Activated naive CD4-positive, alpha-beta T cell (primary cell): ENCODE measurements at places on chromosomes 3 and 15.

GRCh38 chr15:53453253-53454105 lies 306.0 kb downstream of the WDR72 start:
- DNase-seq = no peak

DNA sequence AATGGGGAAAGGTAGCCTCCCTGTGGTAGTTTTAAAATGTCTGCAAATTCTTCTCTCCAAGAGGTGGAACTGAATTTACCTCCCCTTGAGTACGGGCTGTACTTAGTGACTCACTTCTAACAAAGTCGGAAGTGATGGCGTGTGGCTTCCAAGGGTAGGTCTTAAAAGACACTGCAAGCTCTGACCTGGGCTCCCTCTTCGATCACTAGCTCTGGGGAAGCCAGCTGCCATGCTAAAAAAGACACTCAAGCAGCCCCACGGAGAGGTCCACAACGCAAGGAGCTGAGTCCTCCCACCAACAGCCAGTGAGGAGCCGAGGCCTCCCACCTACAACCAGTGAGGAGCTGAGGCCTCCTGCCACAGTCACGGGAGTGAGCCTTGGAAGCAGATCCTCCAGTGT lies 122.0 kb upstream of the HACD2 start:
- no peak for DNase-seq

DNA sequence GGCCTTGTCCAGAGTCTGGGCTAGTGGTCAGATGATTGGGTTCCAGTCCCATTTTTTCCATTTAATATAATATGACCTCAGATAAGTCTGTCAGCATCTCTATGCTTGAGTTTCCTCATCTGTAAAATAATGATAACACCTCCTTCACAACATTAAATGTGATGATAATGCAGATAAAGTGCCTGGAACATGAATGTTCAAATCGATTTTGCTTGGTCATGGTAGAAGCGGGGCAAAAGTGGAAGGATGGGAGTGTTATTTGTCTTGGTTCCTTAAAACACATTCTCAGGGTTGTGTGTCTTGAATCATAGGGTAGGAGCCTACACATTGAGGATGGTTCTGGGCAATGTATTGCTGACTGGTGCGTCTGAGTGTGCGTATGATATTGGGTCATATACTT lies 16.9 kb downstream of the ARIH2 start:
- DNase-seq = no peak

DNA sequence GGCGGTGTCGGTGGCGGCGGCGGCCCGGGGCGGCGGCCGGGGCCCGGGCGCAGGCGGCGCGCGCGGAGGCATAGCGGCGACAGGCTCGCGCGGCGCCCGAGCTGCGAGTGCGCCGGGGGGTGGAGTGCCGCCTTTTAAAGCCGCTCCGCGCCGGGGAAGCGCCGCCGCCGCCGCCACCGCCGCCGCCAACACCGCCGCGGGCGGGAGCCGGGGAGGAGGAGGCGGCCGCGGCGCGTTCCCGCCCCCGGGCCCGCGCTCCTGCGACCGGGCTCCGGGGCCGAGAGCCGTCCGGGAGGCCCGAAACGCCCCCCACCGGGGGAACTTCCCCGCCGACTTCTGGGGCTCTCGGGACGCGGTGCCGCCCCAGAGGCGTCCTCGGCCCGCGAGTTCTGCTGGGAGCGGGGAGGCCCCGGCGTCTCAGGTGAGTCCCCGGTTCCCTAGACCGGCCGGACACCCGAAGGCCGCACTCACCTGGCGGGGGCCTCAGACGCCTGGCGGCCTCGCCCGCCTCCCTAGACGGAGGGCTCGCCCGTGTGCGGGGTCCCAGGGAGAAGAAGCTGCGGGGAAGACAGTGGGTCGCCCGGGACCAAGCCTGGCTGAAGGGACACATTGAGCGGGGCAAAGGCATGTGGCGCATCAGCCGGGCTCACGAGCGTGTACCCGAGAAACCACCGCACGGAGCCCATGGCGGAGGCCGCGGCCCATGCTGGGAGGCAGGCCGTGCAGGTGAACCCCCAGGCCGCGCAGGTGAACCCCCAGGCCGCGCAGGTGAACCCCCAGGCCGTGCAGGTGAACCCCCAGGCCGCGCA lies at the start of gene PCSK6:
TSS of gene PCSK6 (minus strand) at position 109 of the 809 bp plus-strand sequence. CDS start at position 72, 37 bp downstream.
- DNase-seq = no peak

- no peak for DNase-seq
Measured at GRCh38 chr15:44550734-44551133, 13.8 kb downstream of the EIF3J start.

GRCh38 chr3:179503152-179503551 lies 51.9 kb upstream of the GNB4 start:
- DNase-seq = no peak
